ENCODE measurements at places on chromosomes 12 and 14. TPM values are rescaled to one million over a fixed set of nuclear protein-coding genes. Genes with fewer than 3 reads are reported as not detected.

DNA sequence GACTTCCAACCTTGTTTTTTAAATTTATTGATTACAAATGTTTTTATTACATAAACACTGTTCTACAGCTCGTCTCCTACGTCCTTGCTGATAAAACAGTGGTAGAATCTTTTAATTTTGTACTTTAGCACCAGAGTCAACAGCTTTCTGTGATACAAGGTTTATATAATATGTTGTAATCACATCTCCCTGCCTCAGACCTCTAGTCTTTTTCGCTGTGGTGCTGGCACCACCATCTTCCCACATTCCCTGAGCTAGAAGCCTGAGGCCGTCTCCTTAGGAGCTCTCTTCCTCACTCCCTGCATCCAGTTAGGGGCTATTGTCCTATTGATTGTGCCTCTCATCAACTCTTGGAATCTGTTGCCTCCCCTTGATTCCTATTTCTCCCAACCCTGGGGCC lies 17.1 kb downstream of the MTHFD1 start:
- no peak for DNase-seq

- DNase-seq = peak; percentile 70
Measured at GRCh38 chr12:66087365-66087943, 43.1 kb downstream of the LLPH start.

DNA sequence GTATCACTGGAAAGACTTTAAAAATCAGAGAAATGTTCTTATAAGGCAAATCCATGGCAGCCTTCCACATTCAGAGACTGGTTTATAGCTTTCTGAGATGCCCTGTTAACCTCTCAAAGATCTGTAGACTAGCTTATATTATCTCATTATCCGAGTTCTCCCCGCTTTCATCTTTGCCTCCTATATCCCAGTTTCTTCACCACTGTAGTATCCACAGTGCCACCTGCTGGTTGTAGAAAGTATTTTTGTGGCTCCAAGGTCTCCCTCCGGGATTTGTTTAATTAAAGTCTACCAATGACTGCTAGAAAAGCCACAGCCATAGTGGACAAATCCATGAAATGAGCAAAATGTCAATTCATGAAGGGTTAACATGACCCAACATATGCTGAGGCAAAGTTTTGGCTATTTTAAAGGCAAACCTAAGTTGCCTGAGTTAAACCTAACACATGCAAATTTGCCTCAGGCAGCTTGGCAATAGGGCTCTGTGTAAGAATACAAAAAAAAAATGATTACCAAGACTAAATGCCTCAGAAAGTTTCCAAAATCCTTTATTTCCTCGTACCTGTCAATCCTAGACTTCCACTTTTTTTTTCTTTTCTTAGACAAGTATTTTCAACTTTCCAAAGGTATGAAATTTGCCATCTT lies 218.8 kb upstream of the BMP4 start:
- DNase-seq = peak; percentile 82

GRCh38 chr14:92507174-92507768 lies 6.3 kb upstream of the RIN3 start:
- no peak for DNase-seq

DNA sequence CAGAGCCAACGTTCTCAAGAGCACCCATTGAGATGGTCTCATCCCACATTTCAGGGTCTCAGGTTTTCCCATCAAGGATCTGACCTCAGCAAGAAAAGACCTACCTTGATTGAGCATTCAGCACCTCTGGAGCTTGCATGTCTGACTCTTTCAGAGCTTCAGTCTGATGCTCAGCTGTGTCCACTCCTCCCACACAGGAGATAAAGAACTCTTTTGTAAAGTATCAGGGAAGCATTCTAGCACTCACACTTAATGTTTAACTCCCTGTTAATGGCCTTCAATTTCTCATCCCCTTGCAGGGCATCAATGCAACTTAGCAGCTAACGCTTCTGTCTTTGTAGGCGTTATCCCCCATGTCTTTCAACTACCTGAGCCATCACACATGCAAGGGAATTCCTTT lies 124.1 kb downstream of the GALC start:
- DNase-seq = no peak

- no peak for DNase-seq
Measured at GRCh38 chr12:120798696-120799095, 73.1 kb downstream of the ACADS start.

DNA sequence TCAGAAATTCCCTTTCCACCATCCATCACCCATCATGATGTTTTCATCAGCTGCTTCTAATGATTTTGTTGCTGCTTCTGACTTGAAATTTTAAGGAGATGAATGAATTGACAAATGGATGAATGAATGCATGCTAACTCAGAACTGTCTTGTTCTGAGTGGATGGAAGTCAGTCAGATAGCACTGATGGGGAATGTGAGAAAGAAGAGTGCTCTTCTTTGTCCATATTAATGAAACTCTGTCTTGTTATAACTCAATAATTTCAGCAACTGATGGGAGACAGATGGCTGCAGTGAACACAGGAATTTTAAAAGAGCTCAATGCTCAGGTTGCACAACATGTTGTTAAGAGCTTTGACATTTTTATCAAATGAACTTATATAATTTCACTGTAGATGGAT lies 422.0 kb downstream of the TRHDE start:
- no peak for DNase-seq

- no peak for DNase-seq
Measured at GRCh38 chr12:6367065-6367968, 8.0 kb downstream of the SCNN1A start.

GRCh38 chr12:89927226-89927698 lies 218.6 kb upstream of the ATP2B1 start:
- no peak for DNase-seq

DNA sequence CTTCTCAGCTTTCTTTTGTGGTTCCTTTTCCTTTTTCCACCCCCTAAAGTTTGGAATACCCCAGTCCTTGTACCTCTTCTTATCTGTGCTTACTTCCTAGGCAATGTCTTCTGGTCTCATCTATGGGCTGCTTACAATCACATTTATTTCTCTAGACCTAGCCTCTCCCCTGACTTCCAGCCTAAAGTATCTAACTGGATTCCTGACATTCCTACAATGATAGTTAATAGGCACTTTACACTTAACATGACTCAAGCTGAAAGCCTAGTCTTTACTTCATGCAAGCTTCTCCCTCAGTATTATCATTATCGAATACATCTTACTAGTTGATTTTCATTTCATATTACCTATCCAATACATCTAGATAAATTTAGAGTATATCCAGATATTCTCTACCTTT lies 21.2 kb downstream of the CLECL1 start:
- DNase-seq = peak; percentile 43

DNA sequence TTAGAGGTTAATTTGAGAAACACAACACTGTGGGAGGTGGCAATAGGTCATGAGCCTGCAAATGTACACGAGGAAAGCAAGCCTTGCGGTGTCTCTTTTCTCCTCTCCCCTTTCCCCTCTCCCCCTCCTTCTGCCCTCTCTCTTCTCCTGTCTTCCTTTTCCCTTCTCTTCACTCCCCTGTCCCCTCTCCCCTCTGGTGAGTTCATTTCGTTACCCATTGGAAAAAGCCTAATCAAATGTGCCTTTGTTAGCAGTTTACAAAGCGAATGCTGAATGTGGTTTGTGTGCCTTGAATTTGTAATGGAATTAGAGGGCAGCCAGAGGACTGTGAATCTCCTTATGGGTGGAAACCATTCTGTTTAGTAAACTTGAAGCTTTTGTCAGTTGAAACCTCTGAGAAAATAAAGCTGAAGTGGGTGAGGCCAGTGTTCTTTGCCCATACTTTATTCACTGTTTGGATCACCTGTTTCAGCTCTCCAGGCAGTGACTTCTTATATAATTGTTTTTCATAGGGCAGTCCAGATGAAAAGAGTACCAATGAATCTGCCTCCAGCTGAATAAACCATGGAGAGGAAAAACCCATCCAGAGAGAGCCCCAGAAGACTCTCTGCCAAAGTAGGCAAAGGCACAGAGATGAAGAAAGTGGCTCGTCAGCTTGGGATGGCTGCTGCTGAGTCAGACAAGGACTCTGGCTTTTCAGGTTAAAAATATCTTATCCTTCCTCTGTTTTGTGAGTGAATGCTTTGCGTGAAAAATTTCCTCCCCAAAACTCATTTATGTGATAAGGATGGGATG lies 7.3 kb downstream of the CIPC start:
- DNase-seq = no peak

The LAG3 gene
- not detected for total RNA-seq

The KRT79 gene
- total RNA-seq = not detected

The CSAD gene
- total RNA-seq = 29.4 TPM

The ATP5F1B gene
- 1,661 TPM for total RNA-seq

The CRY1 gene
- 36.5 TPM for total RNA-seq
